ENCODE measurements at places on chromosomes 4 and X.

- no peak for DNase-seq
Observed at GRCh38 chr4:156594624-156595023, 377.0 kb downstream of the PDGFC start.

- DNase-seq, result no peak
Observed at GRCh38 chrX:39104745-39105144, 303.5 kb downstream of the MID1IP1 start.

DNA sequence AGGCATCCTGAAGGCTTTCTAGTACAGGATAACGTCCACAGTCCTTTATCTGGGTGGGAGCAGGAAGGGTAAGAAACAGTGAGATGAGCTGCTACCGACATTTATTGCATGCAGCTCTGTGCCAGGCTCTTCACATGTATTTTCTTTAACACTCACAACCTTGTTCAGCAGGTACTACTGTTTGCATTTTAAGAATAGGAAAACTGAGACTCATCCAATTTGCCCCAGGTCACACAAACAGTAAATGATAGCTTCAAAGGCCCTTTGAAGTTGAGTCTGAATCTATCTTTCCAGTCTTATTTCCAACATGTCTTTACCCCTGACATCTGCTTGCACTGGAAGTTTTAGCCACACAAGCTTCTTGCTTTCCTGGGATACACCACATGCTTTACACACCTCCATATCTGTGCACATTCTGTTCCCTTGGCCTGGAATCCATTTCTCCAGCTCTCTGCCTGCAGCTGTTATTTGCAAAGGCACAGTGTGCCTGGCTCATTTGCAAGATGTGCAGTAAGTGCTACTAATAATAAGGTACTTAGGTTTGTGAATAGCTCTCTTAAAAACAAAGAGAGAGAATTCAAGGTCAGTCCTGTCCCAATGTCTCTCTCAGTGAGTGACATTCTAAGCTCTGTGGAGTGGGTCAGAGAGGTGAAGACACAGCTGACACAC lies 61.2 kb downstream of the METTL14 start:
- no peak for DNase-seq

GRCh38 chr4:147012059-147012707 lies 66.5 kb upstream of the TTC29 start:
- DNase-seq, result no peak

DNA sequence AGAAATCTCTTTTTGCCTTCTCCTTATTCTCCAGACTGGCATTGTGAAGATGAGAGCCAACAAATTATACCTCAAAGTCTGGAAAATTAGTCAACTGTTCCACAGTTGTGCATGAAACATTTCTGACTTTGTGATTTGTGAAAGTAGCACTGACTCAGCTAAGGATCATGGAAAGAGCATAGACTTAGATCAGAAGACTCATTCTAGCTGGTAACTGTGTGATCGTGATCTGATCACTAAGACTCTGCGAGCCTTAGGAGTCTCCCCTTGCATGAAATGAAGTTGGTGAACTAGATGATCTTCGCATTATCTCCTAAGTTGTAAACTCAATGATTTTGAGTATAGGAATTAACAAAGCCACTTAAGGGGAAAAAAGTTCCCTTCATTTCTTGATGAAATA lies 668.1 kb downstream of the RPA4 start:
- DNase-seq, result no peak

DNA sequence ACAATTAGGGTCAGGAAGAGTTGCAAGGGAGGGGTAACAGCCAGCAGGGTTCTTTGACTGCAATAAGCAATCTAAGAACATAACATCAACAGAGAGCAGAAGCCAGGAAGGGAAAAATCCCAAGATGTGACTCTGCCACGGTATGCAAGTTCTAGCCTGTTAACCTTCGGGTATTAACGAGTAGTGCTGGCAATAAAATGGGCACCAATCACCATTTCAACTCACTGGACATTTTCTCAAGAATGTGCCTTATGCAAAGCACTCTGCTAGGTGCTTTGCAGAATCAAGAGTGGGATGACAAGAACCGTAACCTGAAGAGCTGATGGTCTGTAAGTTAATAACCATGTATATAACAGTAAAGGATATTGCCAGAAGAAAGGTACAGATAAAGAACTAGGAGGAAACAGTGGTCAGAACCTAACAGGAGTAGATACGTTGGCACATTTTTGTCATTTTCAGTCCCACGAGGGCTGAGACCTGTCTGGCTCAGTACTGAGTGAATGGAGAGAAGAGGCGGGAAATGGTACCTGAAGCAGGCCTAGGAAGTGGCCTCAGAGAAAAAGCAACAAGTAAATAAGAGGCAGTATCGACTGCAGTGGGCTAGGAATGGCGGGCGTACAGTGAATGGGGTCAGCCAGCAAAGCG lies 2.7 kb downstream of the ELOVL6 start:
- DNase-seq, result no peak

DNA sequence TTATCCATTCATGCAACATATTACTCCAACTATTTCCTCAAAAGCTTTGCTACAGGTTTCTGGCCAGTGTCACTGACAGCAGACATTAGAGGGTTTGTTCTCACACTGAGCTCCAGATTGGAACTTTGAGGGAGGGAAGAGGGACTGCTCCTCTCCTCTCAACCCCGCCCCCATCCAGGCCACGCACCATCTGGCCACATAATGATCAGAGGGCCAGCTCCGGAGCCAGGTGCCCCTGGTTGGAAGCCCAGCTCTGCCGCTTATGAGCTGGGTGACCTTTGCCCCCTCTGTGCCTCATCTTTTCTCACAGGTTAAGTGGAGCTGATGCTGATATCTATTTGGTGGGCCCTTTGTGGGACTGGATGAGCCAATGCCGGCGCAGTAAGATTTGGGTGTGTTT lies 55.8 kb downstream of the C4orf50 start:
- no peak for DNase-seq

DNA sequence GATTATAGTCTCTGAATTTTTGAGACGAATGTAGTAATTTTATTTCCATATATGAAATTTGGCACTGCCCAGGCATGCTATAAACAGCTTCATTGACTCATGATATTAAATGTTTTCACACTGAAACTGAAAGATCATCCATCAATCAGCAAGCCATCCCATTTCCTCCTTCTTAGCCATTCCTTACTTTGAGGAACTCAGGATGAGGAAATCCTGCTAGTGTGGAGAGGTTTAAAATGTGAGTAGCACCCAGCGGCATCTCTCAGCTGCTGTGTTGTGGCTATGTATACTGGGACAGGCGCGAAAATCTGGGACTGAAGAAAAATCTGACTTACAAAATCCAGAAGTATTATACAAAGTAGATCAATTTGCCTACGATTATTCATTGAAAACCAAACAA lies 52.1 kb downstream of the PTCHD1 start:
- no peak for DNase-seq

DNA sequence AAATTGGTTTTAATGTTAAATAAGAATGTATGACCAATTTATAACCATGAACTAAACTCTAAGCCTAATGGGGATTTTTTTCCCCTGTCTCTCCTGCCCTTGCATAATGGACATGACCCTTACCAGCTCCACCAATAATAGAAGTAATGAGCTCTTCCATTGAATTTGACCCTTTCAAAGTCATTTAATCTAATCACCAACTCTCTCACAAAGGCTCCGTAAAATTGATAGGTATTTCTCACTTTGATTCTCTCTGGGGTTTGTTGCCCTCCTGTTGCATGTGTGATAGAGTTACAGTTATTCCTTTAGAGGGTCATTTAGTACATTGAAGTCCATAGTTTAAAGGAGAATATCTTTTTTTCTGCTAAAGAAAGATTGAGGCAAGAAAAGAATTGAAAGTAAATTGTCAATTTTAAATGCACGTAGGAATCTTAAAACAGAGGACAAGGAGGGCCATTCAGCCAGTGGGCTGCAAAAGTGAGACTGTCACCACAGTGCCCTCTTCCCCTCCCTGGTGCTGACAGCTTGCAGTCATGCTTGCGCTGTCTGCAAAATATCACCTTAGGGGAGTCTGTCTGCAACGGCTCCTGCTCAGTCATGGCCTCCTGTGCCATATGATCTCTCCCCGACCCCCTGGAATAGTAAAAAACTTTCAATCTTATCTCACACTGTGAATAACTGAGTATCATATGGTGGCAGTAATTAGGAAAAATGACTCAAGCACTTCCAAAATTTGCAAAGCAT lies 307.5 kb upstream of the GNPDA2 start:
- no peak for DNase-seq

Data from SK-N-MC (cell line).